Endothelial cell of coronary artery (primary cell): ENCODE measurements at places on chromosomes 16 and 17. TPM values are rescaled to one million over a fixed set of nuclear protein-coding genes. Genes with fewer than 3 reads are reported as not detected.

Gene MTSS2
- total RNA-seq, result 6.7 and 16.6 TPM in 2 replicates

Gene KRTAP2-3
- not detected in 2 replicates for total RNA-seq

Gene TMEM107
- 11.6 and 26.7 TPM in 2 replicates for total RNA-seq

Gene C16orf95
- total RNA-seq, result 3.3 and 4.1 TPM in 2 replicates

Gene TAF15
- total RNA-seq, result 72.7 and 91.7 TPM in 2 replicates

Gene NOD2
- 0.09 and 0.56 TPM in 2 replicates for total RNA-seq

Gene KRT15
- total RNA-seq, result 0.56 and 1.8 TPM in 2 replicates

Gene CDRT4
- total RNA-seq, result 1.4 and 2.5 TPM in 2 replicates

Gene CCDC78
- total RNA-seq, result 0.45 and 1.1 TPM in 2 replicates

Gene ZG16
- not detected in 2 replicates for total RNA-seq

Gene OTOA
- total RNA-seq, result 0.09 TPM in 1 of 2 replicates, not detected in the other

Gene TEKT5
- not detected in 2 replicates for total RNA-seq

Gene RHOT2
- 29.7 and 37.8 TPM in 2 replicates for total RNA-seq

Gene PTX4
- not detected in 2 replicates for total RNA-seq

Gene CCDC154
- under 0.01 and 0.09 TPM in 2 replicates for total RNA-seq

Gene SSTR5
- total RNA-seq, result under 0.01 TPM in 1 of 2 replicates, not detected in the other

Gene KRTAP2-1
- not detected in 2 replicates for total RNA-seq

Gene GPR139
- not detected in 2 replicates for total RNA-seq

Gene MFAP4
- 0.09 TPM in 1 of 2 replicates, not detected in the other for total RNA-seq
